ENCODE measurements at places on chromosomes 12 and 14.
A peak's percentile ranks its signal among the peaks of the same experiment; 100 is the strongest.

DNA sequence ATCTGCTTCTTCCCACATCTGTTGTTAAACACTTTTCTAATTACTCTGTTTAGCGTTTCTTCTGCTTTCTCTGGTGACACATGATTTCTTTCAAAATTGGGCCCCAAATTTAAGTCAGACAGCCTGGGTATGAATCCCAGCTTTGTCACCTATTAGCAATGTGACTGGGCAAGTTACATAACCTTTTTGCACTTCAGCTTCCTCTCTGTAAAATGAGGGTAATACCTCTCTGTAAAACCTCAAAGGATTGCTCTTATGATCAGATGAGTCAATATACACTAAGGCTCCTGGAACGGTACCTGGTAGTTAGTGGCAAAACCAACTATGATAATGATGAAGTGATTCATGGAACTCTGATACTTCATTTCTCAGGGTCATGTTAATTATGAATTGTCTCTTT is 33.0 kb downstream of the E2F7 start:
- no peak for DNase-seq

DNA sequence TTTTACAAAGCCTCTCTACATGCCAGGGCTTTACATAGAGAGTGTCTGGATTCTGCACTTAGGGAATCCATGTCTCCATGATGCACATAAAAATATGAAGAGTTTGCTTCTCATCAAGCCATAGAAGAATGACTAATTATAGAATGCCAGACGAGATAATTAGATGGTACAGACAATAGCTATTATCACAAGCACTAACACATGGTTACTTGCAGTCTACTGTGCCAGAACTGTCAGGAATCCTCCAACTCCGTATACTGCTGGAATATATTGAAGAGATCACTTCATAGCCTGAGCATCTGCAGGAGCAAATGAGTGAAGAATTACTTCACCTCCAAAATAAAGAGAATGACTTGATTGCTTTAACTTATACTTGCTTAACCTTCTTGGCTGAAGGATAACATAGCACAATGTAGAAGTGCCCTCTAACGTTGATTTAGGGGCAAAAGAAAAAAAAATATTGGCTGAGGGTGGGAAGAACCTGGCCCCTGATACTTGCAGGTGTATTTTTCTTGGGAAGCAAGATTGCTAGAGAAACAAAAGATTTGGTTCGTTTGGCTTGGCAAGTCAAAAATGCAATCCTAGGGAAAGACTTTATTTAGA is 272.8 kb upstream of the FAR2 start:
- no peak for DNase-seq

DNA sequence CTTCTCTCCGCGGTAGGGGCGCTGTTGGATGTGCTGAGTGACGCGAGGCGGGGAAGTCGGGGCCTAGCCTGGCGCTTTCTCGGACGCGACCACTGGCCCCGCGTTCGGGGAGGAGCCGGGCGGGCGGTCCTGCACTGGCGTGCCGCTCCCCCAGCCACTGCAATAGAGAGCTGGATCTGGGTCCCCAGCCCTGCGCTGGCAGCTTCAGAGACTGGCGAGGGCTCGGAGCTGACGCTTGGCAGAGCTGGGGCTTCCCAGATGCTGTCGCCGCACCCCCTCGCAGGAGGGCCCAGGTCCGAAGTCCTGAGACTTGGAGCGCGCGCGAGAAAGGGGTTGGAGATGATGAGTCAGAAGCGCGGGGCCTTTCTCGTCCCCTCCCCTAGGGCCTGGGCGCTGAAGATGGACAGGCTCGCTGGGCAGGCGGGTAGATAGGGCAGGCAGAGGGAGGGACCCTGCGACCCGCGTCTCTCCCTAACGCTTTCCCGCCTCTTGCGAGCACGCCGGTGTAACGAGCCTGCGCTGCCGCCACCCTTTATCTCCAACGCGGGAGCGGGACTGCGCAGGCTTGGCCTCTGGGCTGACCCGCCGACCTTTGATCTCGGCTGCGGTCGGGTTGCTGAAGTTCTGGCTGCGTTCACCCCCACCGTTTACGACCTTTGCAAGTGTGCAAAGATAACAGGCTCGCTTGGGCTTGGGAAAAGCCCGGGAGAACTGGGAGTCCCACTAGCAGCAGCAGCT is 3.0 kb downstream of the TMEM253 start:
- peak; percentile 96 for DNase-seq

DNA sequence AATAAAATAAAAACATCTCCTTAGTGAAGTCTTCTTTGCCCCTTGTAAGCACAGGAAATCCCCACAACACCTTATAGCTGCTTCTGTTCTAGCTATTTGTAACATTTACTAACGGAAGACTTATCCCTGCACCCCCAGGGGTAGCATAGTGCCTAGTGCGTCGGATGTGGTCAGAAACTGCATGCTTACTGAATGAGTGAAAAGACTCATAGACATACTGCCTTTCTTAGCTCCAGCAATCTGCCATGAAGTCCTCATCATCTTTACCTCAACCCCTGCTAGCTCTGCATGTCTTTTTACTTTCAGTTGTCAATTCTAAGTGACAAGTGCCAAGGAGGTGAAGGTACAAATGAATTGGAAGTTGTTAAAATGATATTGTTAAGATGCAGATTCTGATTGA is 12.9 kb downstream of the RIOX1 start:
- no peak for DNase-seq

GRCh38 chr12:76189851-76190250 is 105.4 kb upstream of the NAP1L1 start:
- DNase-seq: no peak

GRCh38 chr14:49769581-49770211 is 1.7 kb downstream of the KLHDC2 start:
- no peak for DNase-seq
